Mammary epithelial cell (primary cell): ENCODE measurements at places on chromosomes 12 and 14. TPM values are rescaled to one million over a fixed set of nuclear protein-coding genes. Genes with fewer than 3 reads are reported as not detected.

Gene KRT85
- polyA plus RNA-seq = not detected

GRCh38 chr12:102676812-102677211 lies 196.4 kb upstream of the IGF1 start:
- no peak for DNase-seq

GRCh38 chr12:18700271-18700670 lies 37.5 kb downstream of the PLCZ1 start:
- no peak for DNase-seq

DNA sequence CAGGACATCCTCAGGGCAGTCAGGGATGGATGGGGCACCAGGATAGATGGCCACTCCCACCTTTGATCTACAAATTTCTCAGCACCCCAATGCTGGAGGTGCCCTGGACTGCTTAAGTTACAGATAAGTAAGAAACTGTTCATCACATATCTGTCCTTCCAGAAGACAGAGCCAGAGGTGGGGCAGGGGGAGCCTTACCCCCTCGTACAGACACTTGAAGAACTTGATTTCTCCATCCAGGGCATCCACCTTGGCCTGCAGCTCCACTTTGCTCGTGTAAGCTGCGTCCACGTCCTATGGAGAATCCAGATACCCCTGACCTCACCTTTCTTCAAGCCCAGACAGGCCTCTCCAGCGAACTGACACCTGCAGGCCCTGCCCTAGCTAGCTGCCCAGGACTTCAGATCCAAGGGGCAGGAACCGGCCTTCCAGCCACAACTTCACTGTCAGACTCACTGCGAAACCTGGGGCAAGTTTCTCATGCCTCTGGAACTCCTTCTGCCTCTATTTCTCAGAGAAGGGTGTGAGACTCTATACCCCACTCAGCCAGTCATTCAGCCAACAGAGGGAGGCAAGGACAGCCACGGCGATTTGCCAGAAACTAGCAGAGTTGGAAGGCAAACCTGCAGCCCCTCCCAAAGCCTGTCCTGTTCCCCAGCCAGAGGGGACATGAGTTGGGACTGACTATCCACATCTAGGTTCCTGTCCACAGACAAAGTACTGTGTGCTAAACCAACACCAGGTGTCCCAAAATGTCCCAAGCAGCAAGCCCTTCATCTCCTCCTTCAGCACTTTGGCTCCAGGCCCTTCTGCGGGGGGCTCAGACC lies 3.8 kb downstream of the KRT73 start:
- DNase-seq = peak; percentile 14

GRCh38 chr14:101222362-101223070 lies 319.0 kb upstream of the RTL1 start:
- DNase-seq = no peak

- no peak for DNase-seq
Observed at GRCh38 chr14:36194663-36195062, 18.1 kb upstream of the PTCSC3 start.

GRCh38 chr14:22420598-22421186 lies 168.3 kb downstream of the DAD1 start:
- no peak for DNase-seq

DNA sequence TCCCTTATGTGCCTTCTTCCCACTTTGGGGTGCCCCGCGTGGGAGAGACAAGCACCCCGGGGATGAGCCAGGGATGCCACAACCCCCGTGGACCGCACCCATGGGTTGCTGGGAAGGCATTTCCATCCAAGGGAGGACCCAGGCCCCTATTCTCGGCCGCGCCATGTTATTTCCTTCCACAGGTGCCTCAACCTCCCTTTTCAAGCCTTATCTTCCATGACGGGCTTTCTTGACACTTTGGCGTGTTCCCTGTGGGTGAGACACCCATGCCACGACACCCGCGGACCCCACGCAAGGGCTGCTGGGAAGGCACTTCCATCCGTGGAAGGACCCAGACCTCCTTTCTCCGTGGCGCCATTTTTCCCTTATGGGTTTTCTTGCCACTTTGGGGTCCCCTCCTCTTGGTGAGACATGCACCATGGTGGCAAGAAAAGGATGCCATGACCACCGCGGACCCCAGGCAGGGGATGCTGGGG lies 269.2 kb downstream of the ALG10 start:
- no peak for DNase-seq

DNA sequence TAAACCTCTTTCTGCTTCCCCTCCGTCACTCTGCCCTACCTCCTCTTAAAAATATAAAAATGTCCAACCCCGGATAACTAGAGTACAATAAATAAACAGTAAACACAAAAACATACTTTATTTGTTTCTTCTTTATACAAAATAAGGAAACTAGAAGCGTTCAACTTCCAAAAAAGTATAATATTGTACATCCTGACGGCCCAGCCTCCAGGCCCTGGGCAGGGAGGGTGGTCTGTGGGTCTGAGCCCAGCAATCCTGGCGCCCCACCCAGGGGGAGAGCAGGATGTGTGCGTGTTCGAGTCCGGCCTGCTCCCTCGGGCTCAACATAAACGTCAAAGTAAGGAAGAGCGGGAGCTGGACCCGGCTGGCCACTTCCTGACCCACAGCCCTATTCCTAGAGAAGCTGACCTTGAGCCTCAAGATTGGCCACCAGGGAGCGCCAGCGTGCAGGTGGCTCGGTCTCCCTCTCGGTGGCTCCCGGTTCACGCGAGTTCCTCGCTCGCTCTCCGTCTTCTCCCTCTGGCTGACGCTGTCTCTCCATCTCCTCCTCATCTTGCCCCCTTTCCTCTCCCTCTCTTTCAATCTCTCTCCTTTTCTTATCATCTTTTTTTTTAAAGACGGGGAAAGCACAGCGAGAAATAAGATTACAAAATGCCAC lies 9.4 kb downstream of the LHX5 start:
- peak; percentile 57 for DNase-seq

DNA sequence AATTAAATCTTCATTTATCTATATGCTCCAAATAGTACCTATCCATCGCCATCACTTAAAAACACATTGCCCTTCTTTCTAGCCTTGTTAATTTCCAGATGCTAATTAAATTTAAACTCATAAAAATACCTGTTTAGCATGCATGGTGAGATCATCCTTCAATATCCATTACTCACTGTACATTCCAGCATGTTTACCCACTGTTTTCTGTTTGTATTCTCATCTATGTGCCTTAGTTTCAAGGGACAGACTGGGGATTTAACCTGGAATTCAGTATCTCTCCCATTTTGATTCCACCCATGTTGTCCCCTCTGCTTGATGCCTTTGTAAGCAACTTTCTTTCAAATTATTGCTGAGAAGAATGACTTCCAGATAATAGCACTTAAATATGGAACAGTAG lies 208.0 kb downstream of the SPTSSA start:
- peak; percentile 29 for DNase-seq

DNA sequence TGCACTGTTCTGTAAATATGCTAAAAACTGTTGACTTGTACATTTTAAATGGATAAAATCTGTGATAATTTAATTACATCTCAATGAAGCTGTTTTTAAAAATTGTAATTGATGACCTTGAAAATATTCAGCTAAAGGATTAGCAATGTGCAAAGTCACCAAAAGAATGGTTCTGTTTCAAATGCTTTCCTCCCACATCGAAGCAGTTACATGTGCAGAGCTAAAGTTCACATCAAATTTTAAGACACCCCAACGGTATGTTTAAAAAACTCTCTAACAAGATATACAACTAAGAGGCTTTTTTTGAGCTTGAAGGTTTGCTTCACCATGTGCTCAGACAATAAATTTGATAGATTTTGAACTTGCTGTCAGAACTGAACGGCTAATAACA lies 114.6 kb upstream of the KRAS start:
- no peak for DNase-seq

DNA sequence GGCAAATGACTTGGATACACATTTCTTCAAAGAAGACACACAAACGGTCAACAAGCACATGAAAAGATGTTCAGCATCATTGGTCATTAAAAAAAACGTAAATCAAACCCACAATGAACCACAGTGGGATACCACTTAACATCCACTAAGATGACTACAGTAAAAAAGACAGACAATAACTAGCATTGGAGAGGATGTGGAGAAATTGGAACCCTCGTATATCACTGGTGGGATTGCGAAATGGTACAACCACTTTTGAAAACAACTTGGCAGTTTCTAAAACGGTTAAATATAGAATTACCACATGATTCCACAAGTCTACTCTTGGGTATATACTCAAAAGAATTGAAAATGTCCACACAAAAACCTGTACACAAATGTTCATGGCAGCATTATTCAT lies 25.2 kb upstream of the PPFIBP1 start:
- DNase-seq = no peak
